ENCODE measurements at places on chromosomes 11 and 22.

GRCh38 chr11:4699697-4700435 lies 2.2 kb upstream of the OR51E2 start:
- no peak for DNase-seq

GRCh38 chr11:69039501-69039900 lies 9.2 kb upstream of the TPCN2 start:
- no peak for DNase-seq

DNA sequence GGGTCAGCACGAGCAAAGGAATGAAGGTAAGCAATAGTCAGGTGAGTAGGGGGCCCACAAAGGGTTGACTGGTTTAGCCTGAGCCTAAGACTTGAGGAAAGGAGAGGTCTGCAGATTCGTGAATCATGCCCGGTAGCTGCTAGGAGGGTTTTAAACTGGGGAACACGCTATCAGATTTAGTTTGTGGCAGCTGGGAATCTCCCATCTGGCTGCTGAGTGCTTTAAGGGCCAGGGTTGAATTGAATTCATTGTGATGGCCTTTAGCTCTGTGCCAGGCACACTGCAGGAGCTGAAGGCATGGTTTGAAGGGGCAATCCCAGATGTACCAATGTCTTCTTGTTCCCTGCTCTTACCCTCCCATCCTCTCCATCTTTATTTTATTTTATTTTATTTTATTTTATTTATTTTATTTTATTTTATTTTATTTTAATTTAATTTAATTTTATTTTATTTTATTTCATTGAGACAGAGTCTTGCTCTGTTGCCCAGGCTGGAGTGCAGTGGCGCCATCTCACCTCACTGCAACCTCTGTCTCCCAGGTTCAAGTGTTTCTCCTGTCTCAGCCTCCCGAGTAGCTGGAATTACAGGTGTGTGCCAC lies 1.9 kb upstream of the NECTIN1 start:
- no peak for DNase-seq

- DNase-seq, result no peak
Measured at GRCh38 chr11:11535611-11536010, 86.2 kb downstream of the GALNT18 start.

DNA sequence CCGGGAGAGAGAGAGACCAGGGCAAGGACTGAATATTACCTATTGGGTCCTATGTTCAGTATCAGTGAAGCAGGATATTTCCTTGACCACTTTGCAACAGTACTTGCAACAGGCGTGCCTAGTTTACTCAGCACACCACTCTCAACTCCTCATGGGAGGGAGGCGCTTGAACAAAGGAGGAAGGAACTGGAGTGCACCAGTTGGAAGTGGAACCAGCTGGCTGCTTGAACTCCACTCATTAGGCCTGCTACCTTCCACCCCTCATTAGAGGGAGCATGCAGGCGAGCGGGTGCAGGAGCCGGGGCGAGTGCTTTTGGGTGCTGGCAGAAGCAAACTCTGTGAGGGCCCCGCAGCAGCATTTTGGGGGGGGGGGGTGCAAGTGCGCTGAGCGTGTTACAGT lies 1369.6 kb upstream of the RAG2 start:
- no peak for DNase-seq

- DNase-seq, result no peak
Measured at GRCh38 chr11:115942011-115942410, 437.8 kb upstream of the CADM1 start.

DNA sequence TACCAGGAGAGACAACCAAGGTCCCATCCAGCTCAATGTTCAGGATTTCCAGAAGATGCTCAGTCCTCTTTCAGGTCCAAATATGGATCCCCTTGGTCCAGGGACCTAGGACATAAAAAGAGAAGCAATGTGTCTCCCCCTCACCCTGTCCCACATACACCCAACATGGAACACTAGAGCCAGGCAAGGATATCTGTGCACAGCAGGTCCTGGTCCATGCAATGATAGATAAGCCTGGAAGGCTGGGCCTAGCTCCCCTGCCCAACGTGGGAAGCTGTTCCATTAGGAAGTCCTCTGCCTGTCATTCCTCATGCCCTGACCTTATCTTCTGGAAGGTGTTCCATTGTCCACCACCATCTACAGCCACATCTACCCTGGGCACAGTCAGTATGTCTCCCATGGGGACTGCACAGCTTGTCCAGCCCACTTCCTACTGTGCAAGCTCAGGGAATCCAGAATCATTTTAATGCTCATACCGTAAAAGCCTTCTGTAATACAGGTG lies 1434.8 kb downstream of the TBC1D22A start:
- no peak for DNase-seq
